Fibroblast of pulmonary artery (primary cell): ENCODE measurements at places on chromosomes 7 and 10.

GRCh38 chr10:106226142-106226541 lies 938.4 kb downstream of the SORCS1 start:
- no peak for DNase-seq

- DNase-seq = no peak
Observed at GRCh38 chr7:17951742-17952254, 11.5 kb upstream of the SNX13 start.

DNA sequence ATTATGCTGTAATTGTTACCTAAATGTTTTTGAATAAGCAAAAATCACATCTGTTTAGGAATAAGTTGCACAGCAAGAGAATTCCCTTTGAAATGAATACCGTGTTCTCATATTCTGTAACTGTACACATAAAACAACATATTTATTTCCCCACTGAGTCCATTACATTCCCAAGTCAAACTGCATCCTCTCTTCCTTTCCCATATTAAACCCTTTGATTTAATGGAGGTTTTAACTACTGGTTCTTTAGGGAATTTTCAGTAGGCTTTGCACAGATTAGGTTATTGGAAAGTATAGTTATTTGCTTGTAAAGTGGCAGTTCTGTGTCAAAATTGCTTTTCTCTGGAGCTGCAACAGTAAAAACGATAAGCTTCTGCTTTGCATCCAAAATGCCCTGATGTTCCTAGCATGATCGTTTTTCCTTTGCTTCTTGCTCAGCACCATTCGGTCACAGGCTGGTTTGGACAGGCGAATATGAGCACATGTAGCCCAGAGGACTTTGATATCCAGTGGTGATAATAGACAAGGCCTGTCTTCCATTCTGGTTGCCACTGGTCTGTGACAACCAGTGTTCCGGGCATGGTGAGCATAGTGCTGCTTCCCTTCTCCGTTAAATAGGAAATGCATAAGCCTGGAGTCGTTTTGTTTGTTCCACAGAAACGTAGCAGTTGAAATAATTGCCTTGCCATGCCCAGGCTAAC lies 696.1 kb downstream of the AUTS2 start:
- DNase-seq = no peak

DNA sequence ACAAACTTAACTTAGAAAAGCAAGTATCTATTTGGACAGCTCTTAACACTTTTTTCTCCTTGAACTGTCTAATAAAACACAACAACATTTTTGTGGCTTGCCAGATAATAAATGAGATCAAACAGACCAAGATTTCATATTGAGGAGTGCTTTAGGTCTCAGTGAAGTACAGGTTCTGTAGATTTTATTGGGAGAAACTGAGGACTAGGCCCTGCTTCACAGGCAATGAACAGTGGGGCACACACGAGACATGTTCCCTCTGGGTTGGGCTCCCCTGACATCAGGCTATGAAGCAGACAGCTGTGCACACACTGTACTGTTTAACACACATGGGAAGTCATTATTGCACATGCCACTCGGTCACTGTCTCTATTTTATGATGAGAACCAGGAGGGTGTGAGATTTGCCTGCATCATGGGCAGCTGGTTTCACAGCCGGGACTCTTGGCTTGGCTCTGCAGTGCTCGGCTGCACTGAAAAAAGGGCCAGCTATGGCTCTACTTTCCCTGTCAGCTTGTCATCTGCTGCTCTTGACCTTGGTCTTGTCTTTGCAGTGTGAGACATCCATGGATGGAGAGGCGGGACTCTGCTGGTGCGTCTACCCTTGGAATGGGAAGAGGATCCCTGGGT lies 4.2 kb downstream of the IGFBP1 start:
- no peak for DNase-seq

GRCh38 chr10:101506829-101507661 lies 81.0 kb downstream of the POLL start:
- no peak for DNase-seq

GRCh38 chr10:18606051-18606695 lies 45.2 kb downstream of the NSUN6 start:
- DNase-seq = no peak

GRCh38 chr10:69101451-69102095 lies 13.7 kb downstream of the SRGN start:
- peak; percentile 86 for DNase-seq

DNA sequence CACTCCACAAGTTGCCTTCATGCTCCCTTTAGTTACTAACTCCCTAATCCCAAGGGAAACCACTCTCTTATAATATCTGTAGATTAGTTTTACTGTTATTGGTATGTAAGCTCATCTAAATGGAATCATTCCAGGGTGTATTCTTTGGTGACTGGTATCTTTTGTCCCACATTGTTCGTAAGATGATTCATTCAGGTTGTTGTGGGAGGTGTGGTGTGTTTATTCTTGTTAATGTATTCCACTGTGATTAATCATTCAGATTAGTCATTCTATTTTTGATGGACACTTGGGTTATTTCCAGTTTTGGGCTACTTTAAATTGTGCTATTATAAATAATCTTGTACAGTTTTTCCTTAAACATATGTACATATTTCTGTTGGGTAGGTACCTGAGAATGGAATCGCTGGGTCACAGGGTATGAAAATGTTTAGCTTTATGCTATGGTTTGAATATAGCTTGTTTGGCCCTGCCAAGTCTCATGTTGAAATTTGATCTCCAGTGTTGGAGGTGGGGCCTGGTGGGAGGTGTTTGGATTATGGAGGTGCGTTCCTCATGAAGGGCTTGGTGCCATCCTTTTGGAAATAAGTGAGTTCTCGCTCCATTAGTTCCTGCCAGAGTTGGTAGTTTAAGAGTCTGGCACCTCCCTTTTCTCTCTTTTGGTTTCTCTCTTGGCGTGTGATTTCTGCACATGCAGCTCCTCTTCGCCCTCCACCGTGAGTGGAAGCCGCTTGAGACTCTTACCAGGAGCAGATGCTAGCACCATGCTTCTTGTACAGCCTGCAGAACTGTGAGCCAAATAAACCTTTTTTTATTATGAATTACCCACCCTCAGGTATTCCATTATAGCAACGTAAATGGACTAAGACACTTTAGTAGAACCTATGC lies 13.8 kb downstream of the BTRC start:
- peak; percentile 86 for DNase-seq

DNA sequence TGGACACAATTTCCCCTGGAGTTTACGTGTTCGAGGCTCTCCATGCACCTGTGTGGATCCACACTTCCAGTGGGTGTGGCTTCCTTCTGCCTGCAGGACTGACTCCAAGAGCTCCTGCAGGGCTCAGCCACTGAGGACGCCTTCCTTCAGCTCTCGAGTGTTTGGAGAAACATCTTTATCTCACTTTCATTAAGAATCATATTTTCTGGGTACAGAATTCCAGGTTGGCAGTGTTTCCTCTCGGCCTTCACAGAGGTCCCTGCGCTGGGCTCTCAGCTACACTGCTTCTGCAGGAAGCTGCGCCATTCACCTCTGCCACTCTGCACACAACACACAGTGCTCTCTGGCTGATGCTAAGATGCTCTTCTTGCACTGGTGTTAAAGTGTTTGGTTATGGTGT lies 69.9 kb upstream of the NKX6-2 start:
- DNase-seq = no peak

GRCh38 chr7:68158686-68159295 lies 1162.2 kb downstream of the TYW1 start:
- no peak for DNase-seq

DNA sequence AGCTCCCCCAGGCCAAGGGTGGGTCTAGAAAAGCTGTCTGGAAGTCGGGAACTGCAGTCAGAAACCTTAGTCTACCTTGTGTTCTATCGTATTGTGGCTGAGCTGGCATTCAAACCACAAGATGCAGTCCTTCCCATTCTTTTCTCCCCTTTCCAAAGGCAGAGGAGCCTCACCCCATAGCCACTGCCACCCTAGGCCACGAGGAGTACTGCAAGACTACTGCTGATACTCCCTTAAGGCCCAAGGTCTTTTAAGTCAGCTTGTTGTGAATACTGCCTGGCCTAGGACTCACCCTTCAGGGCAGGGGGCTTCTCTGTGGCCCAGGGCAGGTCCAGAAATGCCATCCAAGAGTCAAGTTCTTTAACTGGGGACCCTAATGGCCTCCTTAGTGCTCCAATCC lies 214.5 kb upstream of the CNTNAP2 start:
- DNase-seq = no peak

- DNase-seq = peak; percentile 26
Observed at GRCh38 chr10:106043863-106044262, 1120.6 kb downstream of the SORCS1 start.

DNA sequence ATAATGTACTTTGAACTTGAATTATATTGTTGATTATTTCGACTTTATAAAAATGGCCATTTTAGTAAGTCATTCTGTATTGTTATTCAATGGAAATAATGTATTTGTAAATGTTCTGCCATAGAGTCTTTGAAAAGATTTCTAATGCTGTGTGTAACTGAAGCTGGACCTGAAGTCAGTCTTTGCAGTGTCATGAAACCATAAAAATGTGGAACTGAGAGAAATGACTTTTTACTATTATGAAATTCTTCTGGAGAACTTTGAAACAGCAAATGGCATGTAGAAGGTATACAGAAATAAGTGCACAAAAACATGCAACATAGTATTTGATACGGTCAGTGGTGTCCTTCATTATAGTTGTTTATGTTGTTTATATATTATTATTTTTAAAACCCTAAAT lies 59.7 kb upstream of the ADRA2A start:
- no peak for DNase-seq

- no peak for DNase-seq
Observed at GRCh38 chr7:131829947-131830558, 273.6 kb upstream of the PODXL start.

- no peak for DNase-seq
Observed at GRCh38 chr10:71562904-71563303, 156.7 kb downstream of the C10orf105 start.

- no peak for DNase-seq
Observed at GRCh38 chr10:119353421-119353820, 146.1 kb downstream of the GRK5 start.
